ENCODE measurements at places on chromosomes 3 and 15.

GRCh38 chr3:127637546-127637945 lies 8.6 kb downstream of the PODXL2 start:
- peak; percentile 87 for DNase-seq

- DNase-seq: no peak
Observed at GRCh38 chr3:5430701-5431100, 243.2 kb downstream of the EDEM1 start.

DNA sequence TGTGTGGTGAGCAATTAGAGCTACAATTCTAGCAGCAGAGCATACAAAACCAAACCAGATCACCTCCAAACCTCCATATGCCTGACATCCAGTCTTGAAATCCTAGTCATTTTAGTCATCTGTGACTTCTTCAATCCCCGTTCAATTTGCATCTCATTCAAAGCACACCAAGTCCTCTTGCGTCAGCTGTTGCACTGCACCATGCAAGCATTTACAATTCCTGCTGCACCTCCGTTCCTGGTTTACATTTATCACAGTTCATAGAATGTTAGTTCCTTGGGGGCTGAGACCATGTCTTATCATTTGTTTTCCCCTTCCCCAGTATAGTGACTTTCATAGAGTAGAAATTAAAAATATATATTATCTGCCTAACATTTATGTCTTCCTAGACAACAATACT lies 116.9 kb downstream of the BDH1 start:
- no peak for DNase-seq

GRCh38 chr3:149284034-149284433 lies 49.4 kb downstream of the TM4SF18 start:
- no peak for DNase-seq

DNA sequence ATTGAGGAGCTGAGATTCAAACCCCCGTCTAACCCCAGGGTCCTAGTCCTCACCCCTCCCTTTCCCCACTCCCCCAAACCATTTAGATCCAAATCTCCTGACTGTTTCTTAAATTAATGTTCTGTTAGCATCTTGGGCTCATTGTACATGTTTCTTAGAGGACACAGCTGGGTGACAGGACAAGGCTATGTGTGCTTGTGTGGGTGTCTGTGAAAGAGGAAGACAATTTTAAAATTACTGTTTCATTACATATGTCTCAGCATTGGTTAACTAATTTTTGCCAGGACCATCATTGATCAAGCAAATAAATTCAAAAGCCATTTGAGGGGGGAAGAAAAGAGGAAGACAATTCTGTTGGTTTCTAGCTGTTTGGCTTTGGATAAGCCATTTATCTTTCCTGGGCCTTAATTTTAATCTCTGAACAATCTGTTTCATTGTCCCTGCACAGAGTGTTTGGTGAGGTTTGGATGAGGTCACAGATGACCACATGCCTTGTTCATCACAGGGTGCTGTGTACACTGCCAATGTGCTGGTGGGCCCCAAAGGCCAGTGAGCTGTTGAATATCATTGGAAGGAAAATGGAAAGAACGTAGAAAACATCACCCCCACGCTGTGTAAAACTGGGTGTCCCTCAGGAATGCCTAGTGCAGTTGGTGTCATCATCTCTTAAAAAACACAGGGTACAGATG lies 51.9 kb downstream of the RPLP1 start:
- no peak for DNase-seq

DNA sequence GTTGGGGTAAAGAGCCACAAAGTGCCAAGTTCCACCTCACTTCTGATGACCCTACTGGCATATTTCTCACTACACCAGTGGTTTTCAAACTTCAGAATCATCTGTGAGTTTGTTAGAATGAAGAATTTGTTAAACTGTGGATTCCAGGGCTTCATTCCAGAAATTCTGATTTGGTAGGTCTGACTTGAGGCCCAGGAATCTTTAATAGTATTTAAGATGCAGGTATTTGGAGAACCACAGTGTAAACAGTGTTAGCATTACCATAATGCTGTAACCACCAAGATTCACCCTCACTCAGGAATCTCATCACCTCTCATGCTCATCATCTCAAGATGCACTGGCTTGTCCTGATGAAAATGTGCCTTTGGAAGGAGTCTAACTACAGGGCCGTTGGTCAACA lies 6.0 kb downstream of the KCNMB3 start:
- DNase-seq: no peak

DNA sequence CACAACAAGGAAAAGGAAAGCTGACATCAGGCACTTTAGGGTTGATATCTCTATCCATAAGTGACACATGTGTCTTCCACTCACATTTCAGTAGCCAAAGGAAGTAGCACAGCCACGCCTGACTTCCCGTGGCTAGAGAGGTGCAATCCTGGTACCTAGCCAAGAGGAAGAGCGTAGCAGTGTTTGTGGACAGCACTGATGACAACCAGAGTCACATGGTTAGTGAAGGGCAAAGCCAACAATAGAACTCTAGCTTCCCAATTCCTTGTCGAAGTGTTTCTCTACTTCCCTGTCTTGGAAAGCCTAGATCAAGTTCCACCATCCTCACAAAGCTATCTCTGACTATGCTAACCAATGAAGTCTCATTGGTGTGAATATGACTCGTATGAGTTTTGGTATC lies 189.2 kb downstream of the RSL24D1 start:
- peak; percentile 19 for DNase-seq

DNA sequence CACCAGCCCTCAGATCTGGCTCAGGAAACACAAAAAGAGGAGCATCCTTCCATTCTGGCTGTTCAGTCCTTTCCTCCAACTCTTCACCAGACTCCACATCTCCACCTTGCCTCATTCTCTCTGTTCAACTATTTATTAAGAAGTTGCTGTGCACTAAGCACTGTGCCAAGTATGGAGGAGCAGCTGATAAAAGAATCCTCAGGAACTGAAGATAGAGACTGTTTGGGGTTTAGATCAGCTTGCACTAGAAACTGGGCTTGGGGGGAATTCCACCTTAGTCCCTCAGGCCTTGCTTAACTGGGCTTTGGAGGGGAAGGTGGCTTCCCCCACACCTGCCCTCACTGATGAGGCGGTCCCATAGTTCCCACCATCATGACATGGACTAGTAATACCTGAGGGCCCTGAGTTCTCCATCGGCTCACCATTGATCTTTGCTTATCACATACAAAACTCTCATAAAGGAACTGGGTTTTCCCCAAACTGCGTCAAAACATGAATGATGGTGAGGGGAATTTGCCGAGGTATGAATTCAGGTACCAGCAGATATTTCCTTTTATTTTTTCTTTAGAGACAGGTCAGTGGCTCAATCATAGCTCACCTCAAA lies 1.7 kb upstream of the CCR8 start:
- no peak for DNase-seq

DNA sequence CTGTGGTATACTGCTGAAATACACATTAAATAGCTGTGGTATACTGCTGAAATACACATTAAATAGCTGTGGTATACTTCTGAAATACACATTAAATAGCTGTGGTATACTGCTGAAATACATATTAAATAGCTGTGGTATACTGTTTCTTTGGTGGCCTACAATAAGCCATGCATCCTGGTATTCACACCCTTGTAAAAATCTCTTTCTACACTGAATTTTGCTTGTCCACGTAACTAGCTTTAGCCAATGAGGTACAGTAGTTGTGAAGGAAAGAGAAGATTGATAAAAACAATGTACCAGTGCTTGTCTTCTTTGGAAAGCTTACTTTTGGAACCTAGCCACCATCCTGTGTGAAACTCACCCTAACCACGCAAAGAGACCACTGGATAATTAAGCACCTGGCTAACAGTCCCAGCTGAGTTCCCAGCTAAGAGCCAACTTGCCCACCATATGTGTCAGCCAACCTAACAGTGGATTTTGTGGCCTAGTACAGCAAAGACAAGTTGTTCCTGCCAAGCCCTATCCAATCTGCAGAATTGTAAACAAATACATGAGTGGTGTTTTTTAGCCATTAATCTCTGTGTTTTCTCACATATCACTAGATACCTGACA lies 103.4 kb upstream of the MELTF start:
- DNase-seq: no peak

DNA sequence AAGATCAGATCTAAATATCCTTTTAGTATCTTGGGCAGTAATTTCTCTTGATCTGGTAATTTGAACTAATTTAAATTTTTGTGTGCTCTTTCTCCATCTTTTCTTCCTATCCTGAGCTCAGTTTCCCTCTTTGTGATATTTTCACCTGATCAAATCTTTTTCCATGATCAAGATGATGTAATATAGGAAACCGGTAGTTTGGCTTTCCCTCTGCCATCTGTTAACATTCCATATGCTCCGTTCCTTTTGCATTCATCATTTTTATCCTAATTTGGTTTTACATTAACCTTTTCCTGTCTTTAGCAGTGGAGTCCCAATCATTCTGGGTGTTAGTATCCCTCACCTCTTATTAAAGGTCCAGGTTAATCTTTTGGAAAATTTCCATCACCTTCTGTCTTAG lies 5.9 kb upstream of the ABHD6 start:
- DNase-seq: no peak

DNA sequence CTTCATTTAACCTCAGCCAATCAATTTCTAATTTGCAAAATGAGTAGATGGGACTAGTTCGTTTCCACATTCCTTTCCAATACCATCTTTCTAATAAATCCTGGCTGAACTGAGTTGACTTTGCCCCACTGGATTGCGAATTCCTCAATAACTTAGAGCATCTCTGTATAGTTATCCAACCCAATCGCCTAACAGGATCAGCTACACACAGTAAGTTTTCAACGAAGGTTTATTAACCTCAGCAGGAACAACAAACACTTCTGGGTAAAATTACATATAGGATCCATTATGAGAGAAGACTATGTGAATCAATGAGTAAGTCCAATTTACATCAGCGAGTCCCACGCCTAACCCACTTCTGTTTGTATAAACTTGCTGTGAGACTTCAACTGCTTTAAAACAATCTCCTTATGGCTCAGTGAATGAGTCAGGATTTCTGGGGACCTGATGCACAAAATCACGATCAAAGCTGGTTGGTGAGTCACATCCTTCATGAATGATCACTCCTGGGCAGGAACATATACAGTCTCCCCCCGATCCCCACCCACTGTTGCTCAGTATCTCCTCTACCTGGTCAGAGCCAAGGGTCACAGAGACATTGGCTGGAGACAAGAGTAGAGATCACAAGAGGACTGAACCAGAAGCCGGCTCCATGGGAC lies 142.8 kb downstream of the EDEM1 start:
- no peak for DNase-seq

DNA sequence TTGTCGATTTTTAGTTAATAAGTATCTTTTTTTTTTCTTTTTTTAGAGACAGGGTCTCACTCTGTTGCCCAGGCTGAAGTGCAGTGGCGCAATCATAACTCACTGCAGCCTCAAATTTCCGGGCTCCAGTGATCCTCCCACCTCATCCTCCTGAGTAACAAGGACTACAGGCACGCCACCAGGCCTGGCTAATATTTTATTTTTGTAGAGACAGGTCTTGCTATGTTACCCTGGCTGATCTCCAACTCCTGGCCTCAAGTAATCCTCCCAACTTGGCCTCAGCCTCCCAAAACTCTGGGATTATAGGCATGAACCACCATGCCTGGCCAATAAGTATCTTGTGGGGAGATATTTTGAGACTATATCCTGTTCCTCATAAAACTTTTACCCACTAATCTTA lies 29.4 kb upstream of the ARID3B start:
- peak; percentile 5 for DNase-seq

GRCh38 chr3:196360586-196360985 lies 22.4 kb upstream of the TM4SF19 start:
- DNase-seq: no peak

- peak; percentile 16 for DNase-seq
Observed at GRCh38 chr3:150411546-150411945, 3.4 kb downstream of the TSC22D2 start.

DNA sequence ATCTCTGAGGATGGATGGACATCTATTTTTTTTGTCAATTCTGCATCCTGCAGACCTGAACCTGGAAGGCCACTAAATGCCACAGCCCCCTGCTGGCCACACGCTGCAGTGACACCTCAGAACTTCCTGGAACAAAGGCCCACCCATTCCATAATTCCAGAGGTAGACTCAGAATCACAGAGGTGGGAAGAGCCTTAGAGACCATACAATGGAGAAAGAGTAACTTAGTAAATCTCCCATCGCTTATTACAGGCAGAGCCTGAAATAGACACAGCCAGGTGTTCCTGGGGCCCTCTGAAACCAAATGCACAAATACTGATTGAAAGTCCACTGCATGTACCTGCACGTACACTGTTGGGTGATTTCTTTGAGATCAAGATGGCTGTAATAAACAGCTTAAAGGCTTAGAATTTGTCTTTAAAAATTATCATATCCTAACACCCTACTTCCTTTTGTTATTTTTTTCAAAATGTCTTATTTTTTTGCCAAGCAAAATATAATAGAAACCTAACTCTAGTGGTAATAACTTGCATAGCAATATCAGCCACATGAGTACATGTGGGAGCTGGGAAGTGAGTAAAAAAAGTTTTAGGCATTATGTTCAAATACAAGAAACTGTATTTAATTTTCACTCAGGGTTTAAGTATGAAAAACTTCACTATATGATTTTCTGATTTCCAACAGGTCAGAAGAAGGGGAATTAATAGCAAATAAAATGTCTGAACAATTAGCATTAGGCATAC lies 62.7 kb downstream of the EOMES start:
- peak; percentile 41 for DNase-seq

DNA sequence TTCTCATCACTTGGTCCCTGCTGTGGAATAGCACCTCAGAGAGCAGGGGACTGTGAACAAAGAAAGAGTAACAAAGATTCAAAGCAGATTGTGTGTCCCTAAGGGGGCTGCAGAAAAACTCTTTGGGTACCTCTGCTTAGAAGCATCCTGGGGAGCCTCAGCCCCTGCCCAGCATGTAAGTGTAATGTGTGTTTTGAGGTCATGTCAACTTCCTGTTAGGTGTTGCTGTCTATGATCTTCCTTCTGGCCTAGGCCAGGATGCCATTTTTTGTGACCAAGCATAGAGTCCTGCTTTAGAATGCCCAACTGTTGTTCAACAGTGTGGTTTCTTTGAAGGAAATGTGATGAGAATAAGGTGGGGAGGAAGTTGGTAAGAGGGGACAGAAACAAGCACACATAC lies 77.1 kb upstream of the BCL6 start:
- no peak for DNase-seq

Data from Kasumi-1 (cell line).